ENCODE measurements at places on chromosomes 16 and 17.

- peak; percentile 64 for DNase-seq
Observed at GRCh38 chr16:57899771-57900661, 70.9 kb downstream of the CNGB1 start.

- DNase-seq: no peak
Observed at GRCh38 chr17:36727577-36727976, 126.2 kb downstream of the MRM1 start.

DNA sequence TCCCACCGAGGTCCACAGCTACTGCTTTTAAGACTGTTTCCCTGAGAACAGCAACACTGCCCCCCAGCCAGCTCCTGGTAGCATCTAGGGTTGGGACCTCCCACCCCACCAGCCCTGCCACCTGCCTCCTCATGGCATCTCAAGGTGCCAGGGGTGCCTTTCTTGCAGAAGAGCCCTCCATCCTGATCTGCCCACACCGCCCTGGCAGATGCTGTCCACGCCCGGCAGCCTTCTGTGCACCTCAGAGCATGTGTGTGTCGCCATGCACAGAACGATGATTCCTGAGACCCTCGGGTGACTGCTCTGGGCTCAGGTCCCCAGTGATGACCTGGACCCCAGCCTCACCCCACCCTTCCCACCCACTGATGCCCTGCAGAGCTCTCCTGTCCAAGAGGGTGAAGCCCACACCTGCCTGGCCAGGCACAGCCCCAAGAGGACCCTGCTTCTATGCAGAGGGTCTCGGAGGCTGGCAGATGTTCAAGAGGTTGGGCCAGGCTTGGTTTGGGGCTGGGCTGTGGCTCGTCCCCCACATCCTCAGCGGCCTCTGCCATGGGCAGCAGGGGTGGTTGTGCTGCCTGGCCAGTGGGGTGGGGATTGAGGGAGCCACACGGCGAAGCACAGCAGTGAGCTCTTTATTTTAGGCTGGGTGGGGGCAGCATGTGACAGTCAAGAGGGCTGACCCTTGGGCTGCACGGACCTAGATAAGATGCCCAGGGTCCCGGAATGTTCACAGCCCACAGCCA, 5.2 kb upstream of the SPATA2L start:
- DNase-seq: no peak

GRCh38 chr17:31541559-31541958, 150.1 kb downstream of the RAB11FIP4 start:
- no peak for DNase-seq

DNA sequence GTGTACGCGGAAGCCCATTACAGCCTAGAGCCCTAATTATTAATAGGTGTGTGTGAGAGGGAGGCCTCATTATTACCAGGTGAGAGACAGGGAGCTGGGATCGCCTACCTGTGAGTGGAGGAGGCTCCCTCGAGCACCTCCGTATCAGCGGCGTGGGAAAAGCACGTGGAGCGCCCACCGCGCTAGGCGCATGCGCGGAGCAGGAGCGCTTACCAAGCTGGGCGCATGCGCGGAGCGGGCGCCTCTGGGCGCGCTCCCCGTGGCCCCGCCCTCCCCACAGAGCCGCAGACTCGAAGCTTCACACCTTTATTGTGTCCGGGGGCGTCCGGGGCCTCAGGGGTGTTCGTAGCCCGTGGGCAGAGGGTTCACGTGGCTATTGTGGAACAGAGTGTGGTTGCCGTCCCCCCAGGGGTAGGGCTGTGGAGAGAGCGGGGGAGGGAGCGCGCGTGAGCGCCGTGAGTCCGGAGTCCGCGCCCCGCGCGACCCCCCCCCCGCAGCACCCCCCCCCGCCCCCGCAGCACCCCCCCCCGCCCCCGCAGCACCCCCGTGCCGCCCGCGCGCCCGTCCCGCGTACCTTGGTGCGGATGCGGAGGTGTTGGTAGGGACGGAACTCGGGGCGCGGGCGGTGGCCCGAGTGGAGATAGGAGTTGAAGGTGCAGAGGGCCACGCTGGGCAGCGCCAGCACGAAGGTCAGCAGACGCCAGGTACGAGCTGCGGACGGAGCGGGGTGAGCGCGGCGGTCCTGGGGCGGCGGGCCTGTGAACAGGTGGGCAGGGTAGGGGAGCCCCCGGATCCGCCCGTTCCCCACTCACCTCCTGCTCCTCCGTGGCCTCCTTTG, 500 bp downstream of the COX6A2 start:
- DNase-seq: peak; percentile 45

DNA sequence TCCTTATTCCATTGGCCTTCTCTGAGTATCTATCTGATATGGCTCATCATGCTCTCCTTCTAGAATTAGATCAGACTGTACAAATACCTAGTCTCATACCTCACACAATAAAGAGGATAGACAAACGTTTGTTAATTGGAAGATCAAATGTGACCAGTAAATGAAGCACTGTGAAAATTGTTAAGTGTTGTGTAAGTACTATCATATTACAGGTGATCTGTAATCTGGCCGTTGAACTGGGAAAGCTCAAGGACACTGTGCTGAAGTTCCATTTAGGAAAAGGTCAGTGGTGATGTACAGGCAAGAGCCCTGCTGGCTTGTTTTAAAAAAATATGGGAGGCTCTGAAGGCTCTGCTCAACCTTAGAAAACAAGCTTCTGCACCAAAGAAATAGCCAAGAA, 38.5 kb upstream of the CORO6 start:
- no peak for DNase-seq

GRCh38 chr16:87255866-87256265, 61.3 kb downstream of the C16orf95 start:
- DNase-seq: no peak

- no peak for DNase-seq
Observed at GRCh38 chr17:39816272-39816671, 47.8 kb downstream of the IKZF3 start.

GRCh38 chr17:45437465-45438283, 5.0 kb upstream of the ARHGAP27 start:
- DNase-seq: no peak

DNA sequence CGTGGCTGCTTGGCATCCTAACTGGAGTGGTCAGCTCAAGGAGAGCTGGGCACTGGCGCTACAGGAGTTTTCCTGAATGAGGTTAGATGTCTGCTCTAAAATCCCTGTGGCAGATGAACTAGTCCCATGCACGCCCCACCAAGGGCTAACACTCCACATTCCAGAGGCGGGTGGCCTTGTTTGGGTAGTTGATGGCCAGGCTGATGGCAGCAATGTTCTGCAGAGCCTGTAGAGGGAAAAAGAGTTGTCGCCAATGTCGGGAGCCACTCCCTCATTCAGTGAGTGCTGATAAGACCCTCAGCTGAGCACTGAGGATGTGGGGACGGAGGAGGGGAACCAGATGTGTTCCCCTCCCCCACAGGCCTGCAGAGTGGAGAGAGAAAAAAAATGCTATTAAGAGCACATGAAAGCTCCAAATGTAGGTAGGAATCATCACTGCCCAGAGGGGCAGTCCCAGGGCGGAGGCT, 42.5 kb upstream of the ATP2A3 start:
- DNase-seq: no peak

GRCh38 chr17:70776441-70776840, 607.1 kb downstream of the KCNJ2 start:
- DNase-seq: no peak

DNA sequence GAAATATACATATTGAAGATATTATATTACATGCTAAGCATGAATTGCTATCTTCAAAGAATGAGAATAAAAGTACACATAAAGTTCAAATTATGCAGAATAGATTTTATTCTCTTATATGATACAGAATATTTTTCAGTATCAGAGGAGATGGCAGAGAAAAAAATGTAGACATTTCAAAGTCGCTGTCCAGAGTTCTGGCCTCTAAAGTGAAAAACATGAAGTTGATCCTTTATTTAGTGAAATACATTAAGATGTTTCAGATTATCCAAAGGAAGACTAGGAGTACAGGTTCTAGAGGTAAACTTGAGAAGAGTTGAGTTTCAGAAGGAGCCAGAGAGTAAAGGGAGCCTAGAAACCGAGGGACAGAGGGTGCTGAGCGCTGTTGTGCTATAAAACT, 303.6 kb downstream of the UTP18 start:
- no peak for DNase-seq

- DNase-seq: no peak
Observed at GRCh38 chr16:84953190-84953746, 58.1 kb downstream of the ZDHHC7 start.

GRCh38 chr17:39919087-39919683, 750 bp upstream of the GSDMB start:
- no peak for DNase-seq

- peak; percentile 83 for DNase-seq
Observed at GRCh38 chr17:80008383-80008840, 27.3 kb downstream of the TBC1D16 start.

DNA sequence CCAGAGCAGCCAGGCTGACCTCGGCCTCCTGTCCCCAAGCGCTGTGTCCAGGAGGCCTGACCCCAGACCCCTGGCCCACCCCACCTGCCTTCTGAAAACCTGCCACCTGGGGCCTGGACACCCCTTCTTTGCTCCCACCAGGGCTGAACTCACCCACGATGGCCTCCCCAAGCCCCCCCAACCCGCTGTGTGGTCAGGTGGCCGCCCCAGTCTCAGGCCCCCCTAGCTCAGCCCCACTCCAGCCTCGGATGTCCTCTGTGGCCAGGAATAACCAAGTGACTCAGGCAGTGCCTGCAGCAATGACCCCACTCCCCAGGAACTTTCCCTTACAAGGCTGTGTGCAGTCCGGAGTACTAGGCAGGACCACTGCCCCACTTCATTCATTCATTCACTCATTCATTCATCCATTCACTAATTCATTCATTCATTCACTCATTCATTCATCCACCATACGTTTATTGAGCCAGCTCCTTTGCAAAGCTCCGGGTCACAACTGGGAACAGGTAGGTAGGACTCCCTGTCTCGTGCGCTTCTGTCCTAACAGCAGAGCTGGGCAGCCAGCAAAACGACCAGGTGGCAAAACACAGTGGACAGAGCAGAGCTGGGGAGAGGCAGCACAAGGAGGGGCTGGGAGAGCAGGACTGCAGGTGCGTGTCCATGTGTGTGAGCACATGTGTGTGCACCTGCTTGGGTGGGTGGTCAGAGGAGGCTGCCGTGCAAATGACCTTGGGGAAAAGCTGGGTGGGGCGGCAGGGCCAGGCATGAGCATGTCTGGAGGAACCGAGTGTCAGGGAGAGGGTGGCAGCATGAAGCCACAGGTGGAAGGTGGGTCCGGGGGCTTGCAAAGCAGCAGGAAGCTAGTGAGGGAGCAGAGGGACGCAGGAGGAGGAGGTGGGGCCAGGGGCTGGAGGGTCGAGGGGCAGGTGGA, 75.8 kb upstream of the CBX4 start:
- peak; percentile 6 for DNase-seq

- no peak for DNase-seq
Observed at GRCh38 chr17:75517297-75517865, 1.1 kb downstream of the TSEN54 start.

DNA sequence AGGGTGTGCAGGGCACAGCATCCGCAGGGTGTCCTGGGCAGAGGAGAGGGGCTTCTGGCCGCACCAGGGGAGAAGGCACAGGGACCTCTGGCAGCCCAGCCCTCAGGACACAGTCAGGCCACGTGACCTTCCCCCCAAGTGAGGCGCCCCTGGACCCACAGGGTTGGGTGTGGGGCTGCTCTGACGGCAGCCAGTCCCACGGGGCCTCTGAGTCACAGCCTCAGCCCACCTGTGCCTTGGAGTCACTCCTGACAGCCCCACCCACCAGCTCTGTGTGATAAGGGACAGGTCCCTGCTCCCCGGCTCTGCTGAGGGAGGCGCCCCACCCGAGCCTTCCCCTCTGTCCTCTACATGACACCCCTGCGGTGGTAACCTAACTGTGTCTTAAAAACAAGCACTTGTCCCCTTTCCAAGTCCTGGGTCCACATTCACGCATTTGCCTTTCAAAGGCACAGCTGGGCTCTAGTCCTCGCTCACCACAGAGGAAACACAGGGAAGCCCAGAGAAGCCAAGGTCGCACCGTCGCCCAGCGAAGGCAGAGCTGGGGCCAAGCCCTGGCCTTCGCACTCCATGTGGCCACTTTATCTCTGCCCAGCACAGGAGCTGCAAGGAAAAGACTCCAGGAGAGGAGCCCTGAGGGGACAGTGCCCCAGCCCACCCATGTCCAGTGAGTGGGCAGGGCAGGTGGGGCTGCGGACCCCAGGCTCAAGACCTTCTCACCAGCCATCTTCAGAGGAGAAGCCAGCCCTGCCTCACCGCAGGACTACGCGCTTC, 5.1 kb upstream of the NPTX1 start:
- DNase-seq: no peak

DNA sequence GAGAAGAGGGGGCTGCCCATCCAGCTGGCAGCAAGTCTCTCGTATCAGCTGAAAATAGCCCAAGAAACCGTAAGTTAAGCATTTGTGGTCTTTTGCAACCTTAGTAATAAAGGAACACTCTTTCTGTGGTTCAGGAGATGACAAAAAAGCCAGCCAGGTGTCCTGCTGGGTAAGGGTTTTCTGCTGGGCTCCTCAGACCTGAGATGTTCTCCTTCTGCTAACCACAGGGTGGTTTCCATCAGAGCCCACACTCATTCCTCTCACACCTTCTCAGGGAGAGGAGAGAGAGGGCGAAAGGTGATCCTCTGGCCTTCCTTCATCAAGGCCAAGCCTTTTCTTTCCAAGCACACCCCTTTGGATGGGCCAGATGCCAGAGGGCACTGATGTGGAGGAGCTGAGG, 70.7 kb downstream of the TEX14 start:
- DNase-seq: no peak

GRCh38 chr17:44409309-44410028, 20.0 kb upstream of the ITGA2B start:
- no peak for DNase-seq

GRCh38 chr17:42210046-42210445, 15.8 kb upstream of the GHDC start:
- DNase-seq: no peak

DNA sequence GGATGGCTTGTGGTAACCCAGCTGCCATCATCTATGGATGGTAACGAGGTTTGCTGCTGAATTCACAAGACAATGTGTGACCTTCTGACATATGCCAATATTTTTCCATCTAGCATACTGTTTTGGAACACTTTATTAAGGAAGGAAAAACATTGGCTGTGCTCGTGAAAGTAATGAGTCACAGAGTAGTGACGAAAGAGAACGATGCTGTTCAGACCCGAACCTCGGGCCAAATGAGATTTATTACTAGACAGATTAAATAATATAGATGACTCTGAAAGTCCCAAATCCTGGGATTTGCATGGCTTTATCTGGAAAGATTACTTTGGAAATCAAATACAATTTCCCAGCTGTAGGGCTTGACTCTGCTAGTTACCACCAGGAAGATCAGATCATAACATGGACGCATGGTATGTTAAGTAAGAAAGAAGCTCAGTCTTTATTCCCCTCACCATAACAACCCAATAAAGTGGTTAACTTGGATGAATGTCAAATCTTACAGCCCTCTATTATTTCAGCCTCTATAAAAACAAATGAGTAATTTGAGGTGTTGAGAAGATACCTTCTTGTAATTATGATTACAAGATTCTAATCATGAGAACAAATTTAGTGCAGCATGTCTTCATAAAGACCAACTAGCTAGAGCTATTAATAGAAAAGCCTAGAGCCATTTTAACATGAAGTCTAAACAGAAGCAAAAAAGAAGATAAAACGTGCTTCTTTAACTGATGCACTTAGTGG, 32.6 kb downstream of the ERN1 start:
- DNase-seq: no peak

GRCh38 chr17:18094409-18094807, 6.7 kb downstream of the DRG2 start:
- DNase-seq: no peak

GRCh38 chr17:51585514-51586104, 325.3 kb downstream of the UTP18 start:
- DNase-seq: no peak

GRCh38 chr16:87958632-87959031, 7.4 kb downstream of the BANP start:
- no peak for DNase-seq

GRCh38 chr16:79697562-79698112, 97.1 kb upstream of the MAF start:
- no peak for DNase-seq

GRCh38 chr17:4872786-4873185, 26.6 kb upstream of the C17orf107 start:
- no peak for DNase-seq

Measured in heart right ventricle (tissue), 16 donors.